Right atrium auricular region (tissue), 2 donors: ENCODE measurements at places on chromosomes 12 and 14. TPM values are rescaled to one million over a fixed set of nuclear protein-coding genes. Genes with fewer than 3 reads are reported as not detected.

DNA sequence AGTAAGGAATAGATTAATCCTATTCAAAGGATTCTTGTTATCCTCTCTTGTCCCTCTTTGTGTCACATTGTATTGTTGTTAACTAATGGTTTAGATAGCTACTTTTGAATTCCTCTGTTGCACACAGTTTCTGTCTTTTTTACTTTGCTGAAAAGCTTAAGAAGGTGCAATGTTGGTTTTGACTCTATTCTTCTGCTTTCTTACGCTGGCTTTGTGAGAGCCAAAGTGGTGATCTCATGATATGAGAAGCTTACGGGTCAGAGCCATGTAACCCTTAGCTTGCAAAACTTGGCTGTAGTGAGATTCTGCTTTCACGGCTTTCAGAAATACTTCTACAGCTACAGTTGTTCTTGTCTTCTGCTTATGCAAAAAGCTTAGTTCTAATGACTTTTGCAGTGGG, 239.7 kb downstream of the TRHDE start:
- no peak overlapping the region for H3K4me3 ChIP-seq
- DNase-seq = no peak
- no peaks in the 10 kb centered on the region for H3K36me3 ChIP-seq
- H3K27me3 ChIP-seq = no peaks in the 10 kb centered on the region
- H3K27ac ChIP-seq = no peak overlapping the region

GRCh38 chr14:102187568-102188001, 47.9 kb downstream of the WDR20 start:
- no peaks in the 10 kb centered on the region for H3K27me3 ChIP-seq
- H3K4me1 ChIP-seq = no peaks in the 10 kb centered on the region
- H3K4me3 ChIP-seq = no peak overlapping the region
- DNase-seq = no peak

The GOLGA3 gene
- total RNA-seq = 32.2 TPM

DNA sequence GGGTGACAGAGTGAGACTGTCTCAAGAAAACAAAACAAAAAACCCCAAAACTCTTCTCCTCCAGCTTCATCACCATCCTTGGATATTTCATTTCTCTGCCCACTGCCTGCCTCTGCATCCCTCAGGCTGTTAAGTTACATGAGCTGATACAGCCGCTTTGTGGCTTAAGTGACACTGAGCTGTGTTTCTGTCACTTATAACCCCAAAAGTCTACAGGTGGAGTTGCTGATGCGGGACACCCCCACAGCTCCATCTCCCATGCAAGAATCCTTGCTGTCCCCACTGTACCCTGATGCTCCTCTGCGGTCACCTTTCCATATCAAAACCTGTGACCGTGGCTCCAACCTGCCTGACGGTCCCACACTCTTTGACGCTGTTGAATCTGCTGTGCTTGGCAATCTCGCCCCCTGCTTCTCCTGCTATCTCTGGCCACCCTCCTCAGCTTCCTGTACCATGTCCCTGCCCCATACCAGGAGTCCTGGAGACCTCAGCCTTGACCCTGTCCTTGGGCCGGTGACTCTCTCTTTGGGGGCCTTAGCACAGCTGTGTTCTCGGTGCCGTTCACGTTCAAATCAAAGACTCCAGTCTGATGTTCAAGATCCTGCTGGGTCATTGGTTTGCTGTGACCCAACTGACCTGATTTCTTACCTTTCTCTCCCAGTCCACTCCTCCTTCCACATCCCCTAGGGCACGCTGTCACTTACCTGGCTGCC, 20.3 kb downstream of the HVCN1 start:
- no peaks in the 10 kb centered on the region for H3K27me3 ChIP-seq
- no peak for DNase-seq
- no peaks in the 10 kb centered on the region for H3K4me1 ChIP-seq

The CHD8 gene
- total RNA-seq = 39.1 TPM

- no peak overlapping the region for H3K4me3 ChIP-seq
- H3K4me1 ChIP-seq = no peaks in the 10 kb centered on the region
- DNase-seq = no peak
Measured at GRCh38 chr14:34452258-34452822, 9.7 kb downstream of the SPTSSA start.

- no peak for DNase-seq
- H3K27ac ChIP-seq = no peak overlapping the region
- no peaks in the 10 kb centered on the region for H3K4me1 ChIP-seq
- H3K36me3 ChIP-seq = no peaks in the 10 kb centered on the region
Measured at GRCh38 chr14:32350020-32350419, 20.9 kb downstream of the AKAP6 start.

GRCh38 chr14:98494582-98494981, 777.4 kb downstream of the BCL11B start:
- H3K36me3 ChIP-seq = no peaks in the 10 kb centered on the region
- H3K4me1 ChIP-seq = no peaks in the 10 kb centered on the region
- H3K27ac ChIP-seq = no peak overlapping the region
- H3K27me3 ChIP-seq = no peaks in the 10 kb centered on the region
- no peak for DNase-seq

- no peak for DNase-seq
- H3K27me3 ChIP-seq = no peaks in the 10 kb centered on the region
- no peak overlapping the region for H3K4me3 ChIP-seq
- H3K27ac ChIP-seq = no peak overlapping the region
Measured at GRCh38 chr12:41367726-41368405, 179.7 kb downstream of the PDZRN4 start.

DNA sequence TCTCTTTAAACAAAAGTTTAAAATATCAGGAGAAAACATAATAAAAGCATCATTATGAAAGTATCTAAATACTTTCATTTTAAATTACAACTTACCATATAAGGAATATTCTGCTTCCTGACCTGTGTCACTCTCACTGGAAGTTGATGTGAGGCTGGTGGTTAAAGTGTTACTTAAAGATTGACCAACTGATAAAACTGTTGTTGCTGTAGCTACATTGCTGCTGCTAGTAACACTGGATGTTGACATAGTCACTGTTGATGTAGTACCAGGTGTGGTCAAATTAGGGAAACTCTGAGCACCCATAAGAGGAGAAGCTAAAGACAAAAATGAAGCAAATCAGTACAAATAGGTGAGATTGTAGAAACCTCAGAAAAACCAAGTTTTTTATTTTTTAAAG, 79.9 kb downstream of the HECTD1 start:
- DNase-seq = no peak
- no peaks in the 10 kb centered on the region for H3K27me3 ChIP-seq
- no peaks in the 10 kb centered on the region for H3K4me1 ChIP-seq
- H3K4me3 ChIP-seq = no peak overlapping the region

DNA sequence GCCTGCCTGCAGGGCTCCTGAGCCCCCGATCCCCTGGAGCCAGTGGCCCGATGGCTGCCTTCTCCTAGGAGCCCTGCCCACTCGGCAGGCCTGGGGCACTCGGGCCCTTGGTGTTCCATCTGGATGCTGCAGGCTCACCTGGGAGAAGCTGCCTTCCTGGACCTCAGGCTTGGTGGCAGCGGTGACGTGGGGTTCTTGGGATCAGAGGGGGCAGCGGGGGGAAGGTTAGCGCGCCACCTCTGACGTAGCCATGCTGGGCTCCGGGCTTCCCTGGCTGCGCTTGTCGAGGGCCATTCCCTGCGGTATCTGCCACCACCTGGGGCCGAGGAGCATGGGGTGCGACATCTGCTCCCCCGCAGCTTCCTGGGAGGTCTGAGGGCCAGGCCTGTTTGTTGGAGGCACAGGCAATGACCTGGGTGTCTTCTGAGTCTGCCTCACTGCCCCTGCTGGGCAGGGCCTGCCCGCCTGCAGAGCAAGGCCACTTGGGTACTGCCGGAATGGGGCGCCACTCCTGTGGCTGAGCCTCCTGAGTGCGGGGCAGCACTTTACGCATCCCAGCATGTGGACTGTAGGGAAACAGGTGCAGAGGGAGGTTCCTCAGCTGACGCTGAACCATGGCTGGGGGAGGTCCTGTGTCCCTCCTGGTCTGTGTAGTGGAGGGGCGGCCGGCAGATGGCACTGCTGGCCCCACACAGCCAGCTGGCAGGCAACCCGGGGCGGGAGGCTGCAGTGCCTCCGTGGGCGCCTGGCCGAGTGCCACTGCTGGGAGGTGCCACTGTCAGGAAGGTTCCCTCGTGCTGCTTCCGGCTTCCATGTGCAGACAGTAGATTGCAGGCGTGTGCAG, 20.3 kb downstream of the MTA1 start:
- H3K36me3 ChIP-seq = peaks cover 27% of the 10 kb centered on the region
- no peak overlapping the region for H3K4me3 ChIP-seq
- no peak for DNase-seq
- H3K27ac ChIP-seq = no peak overlapping the region
- H3K27me3 ChIP-seq = no peaks in the 10 kb centered on the region

GRCh38 chr14:73723797-73724661, 9.8 kb upstream of the PNMA1 start:
- peaks cover 79% of the 10 kb centered on the region for H3K36me3 ChIP-seq
- H3K4me3 ChIP-seq = no peak overlapping the region
- H3K4me1 ChIP-seq = peaks cover 67% of the 10 kb centered on the region
- no peaks in the 10 kb centered on the region for H3K27me3 ChIP-seq
- DNase-seq = peak; percentile 93
- peak overlapping the region; percentile 81 for H3K27ac ChIP-seq

DNA sequence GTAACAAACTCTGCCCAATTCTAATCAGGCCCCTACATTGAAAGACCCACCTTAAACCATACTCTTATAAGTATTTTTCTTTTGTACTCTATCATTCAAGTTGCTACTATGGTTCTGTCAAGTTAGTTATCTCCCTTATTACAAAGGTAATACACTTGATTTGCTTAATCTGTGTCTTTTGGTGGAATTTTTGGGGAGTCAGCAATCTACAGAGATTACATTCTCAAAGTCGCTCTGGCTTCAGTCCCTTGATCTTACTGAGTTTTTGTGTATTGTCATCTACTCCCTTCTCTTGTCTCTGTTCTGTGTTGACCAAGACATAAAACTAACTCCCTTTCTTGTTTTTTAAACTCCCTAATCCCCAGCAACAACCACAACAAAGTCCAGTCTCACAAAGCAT, 353.1 kb downstream of the LRIG3 start:
- no peak overlapping the region for H3K27ac ChIP-seq
- H3K4me1 ChIP-seq = no peaks in the 10 kb centered on the region
- H3K36me3 ChIP-seq = no peaks in the 10 kb centered on the region
- no peak for DNase-seq

DNA sequence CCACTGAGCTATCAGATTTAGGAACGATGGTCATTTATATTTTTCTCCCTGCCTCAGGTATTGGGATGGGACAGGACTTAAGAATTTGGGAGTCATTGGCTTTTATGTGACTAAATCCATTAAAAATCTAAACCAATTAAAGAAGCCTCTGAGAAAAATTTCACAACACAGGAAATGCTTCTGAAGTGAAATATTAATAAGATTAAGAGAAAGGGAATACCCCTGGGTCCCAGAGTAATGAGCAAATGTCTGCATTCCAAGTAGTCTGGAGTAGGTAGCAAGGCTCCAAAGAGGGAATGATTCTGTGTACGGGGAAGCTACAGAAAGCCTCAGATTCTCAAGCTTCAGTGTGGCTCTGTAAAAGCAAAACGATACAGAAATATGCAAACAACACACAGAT, 707 bp upstream of the MED6 start:
- no peak for DNase-seq
- no peaks in the 10 kb centered on the region for H3K27me3 ChIP-seq
- no peaks in the 10 kb centered on the region for H3K4me1 ChIP-seq

DNA sequence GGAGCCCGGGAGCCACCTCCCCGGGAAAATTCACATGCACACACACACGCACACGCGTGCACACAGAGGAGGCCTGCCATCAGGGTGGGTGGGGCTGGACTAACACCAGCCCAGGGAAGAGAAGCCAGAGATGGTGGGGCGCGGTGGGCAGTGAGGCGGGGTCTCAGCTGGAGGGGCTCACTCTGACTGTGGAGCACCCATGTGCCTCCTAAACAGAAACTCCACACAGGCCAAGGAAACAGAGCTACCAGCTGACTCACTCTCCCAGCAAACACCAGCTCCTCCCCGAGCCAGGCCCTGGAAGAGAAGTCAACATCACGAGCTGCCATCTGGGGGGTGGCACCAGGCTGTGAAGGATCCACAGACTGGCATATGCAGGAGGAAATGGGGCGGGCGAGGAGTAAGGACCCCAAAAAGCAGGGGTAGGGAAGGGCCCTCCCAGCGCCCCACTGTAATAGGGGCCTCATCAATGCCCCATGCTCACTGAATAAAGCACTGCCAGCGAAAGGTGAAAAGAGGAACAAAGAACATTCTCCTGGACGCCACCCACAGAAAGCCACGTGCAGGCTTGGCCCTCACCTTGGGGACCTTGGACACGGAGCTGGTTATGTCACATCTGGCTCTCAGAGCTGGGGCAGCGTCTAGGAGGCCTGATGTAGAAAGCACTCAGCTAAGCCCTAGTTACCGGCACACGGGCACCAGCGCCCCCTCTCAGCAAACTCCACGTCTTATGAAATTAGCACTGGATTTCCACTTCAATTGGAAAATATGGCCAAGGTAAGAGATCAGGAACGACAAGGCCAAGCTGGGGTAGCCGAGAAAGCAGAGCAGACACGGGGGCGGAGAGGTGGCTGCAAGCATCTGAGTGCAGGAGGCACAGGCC, 8.4 kb upstream of the INF2 start:
- no peak overlapping the region for H3K4me3 ChIP-seq
- H3K36me3 ChIP-seq = no peaks in the 10 kb centered on the region
- peak overlapping the region; percentile 84 for H3K27ac ChIP-seq
- H3K4me1 ChIP-seq = no peaks in the 10 kb centered on the region
- no peak for DNase-seq
- no peaks in the 10 kb centered on the region for H3K27me3 ChIP-seq

GRCh38 chr12:26179826-26180225, 15.5 kb upstream of the SSPN start:
- no peaks in the 10 kb centered on the region for H3K4me1 ChIP-seq
- no peaks in the 10 kb centered on the region for H3K27me3 ChIP-seq
- no peak overlapping the region for H3K4me3 ChIP-seq
- H3K36me3 ChIP-seq = no peaks in the 10 kb centered on the region
- no peak for DNase-seq
- H3K27ac ChIP-seq = no peak overlapping the region

DNA sequence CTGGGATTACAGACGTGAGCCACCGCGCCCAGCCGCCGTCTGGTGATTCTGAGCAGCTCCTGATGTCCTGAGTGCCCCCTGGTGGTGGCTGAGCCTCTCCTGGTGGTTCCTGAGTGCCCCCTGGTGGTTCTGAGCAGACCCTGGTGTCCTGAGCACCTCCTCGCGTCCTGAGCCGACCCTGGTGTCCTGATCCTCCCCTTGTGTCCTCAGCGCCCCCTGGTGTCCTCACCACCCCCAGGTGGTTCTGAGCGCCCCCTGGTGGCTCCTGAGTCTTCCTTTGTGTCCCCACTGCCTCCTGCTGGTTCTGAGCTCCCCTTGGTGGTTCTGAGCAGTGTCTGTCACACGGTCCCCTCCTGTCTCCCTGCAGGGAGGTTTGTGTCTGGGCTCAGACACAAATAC, 1304.9 kb downstream of the TMEM121 start:
- DNase-seq = no peak
- no peaks in the 10 kb centered on the region for H3K36me3 ChIP-seq
- H3K27ac ChIP-seq = no peak overlapping the region
- no peaks in the 10 kb centered on the region for H3K27me3 ChIP-seq
- H3K4me1 ChIP-seq = no peaks in the 10 kb centered on the region

The EPYC gene
- not detected for total RNA-seq

The OR4E2 gene
- not detected for total RNA-seq

The FAM90A1 gene
- not detected for total RNA-seq
